ENCODE measurements at places on chromosomes 5 and 9.

DNA sequence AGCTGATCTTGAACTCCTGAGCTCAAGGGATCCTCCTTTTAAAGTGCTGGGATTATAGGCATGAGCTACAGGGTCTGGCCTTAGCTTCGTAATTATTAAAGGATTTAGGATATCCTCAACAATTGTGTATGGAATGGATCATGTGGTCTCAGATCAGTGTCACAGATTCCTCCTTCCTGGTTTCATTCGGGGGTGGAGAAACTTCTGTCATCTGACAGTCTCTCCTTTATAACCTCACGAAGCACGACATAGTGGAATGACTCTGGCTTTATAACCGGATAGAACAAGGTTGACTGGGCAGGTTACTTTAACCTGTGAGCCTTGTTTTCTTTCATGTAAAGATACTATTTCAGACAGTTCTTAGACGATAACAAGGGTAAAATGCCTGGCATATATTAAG lies 4.4 kb upstream of the GNG10 start:
- DNase-seq = no peak

GRCh38 chr9:133658442-133659431 lies 22.6 kb downstream of the DBH start:
- DNase-seq = peak; percentile 64

- DNase-seq = peak; percentile 84
Observed at GRCh38 chr9:16705111-16705604, 165.3 kb downstream of the BNC2 start.

GRCh38 chr5:128019391-128019790 lies 64.2 kb upstream of the SLC12A2 start:
- no peak for DNase-seq

- DNase-seq = no peak
Observed at GRCh38 chr9:136140966-136141365, 22.3 kb upstream of the TMEM250 start.

GRCh38 chr9:128706671-128707381 lies 4.5 kb downstream of the PKN3 start:
- DNase-seq = no peak

GRCh38 chr9:135070964-135071735 lies 16.3 kb upstream of the OLFM1 start:
- DNase-seq = no peak

GRCh38 chr5:154648706-154649105 lies 106.5 kb upstream of the LARP1 start:
- no peak for DNase-seq

- DNase-seq = peak; percentile 82
Observed at GRCh38 chr9:92147030-92147851, 32.0 kb upstream of the SPTLC1 start.

GRCh38 chr5:119370486-119370885 lies 14.7 kb downstream of the TNFAIP8 start:
- DNase-seq = no peak

DNA sequence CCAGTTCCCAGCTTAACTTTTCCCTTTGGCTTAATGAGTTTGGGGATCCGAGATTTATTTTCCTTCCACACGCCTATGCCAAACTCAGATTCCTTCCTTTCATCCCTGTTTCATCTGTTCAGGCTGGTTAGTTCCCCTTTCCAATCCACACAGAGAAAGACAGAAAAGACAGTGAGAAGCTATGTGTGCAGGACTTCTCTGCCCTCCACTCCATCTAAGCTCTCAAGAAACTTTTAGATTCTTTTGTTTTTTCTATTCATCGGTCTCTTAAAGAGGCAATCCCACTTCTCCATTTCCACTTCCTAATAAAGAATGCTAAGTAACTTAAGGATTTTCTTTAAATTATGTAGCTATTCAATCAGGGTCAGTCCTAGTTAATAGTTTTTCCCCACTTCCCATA lies 11.2 kb downstream of the ITGA1 start:
- DNase-seq = no peak

DNA sequence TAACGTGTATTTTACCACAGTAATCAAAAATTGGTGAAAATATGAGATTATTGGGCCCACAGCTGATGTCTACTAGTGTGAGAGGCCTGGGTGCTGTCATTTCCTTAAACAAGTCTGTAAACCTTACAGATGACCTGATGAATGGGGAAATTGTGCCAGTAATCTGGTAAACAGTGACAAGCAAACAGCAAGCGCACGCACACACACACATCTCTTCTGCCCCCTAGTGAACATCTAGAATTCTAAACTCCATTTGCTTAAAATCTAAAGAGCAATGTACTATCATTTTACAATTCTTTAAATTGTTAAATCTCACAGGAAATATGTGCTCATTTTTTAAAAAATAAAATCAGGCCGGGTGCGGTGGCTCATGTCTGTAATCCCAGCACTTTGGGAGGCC lies 7.5 kb upstream of the RAPGEF1 start:
- DNase-seq = peak; percentile 40

DNA sequence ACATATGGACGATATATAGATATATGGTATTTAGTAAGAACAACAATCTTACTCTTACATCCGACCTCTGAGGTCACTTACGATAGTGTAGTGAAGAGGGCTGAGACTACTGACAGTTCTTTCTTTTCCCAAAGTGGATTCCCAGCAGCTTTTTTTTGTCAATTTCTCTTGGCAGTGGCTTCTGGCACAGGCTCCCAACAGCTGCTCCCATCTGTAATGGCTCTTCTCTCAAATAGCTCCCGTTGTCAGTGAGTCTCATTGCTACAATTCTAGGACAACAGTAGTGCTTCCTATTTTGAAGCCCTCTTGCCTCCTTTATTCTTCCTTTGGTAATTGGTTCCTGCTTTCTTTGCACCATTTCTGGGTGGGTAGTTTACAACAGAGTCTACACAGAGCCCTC lies 68.4 kb downstream of the SLC25A46 start:
- DNase-seq = no peak

DNA sequence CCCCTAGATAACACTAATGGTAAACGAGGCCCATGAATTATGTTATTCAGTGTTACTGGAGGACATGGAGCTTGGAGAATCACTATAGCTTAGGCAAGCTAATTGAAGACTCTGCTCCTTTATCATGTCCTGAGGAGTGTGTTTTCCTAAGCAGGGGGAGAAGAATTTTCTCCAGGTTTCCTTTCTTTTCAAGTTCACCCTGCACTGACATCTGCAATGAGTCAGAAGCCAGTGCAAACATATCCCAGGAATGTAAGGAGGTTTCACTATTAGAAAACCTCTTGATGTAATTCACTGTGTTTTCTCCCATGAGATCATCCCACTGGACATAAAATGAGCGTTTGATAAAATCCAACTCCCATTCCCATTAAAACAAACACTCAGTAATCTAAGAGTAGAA lies 75.6 kb downstream of the DMRT2 start:
- DNase-seq = no peak

DNA sequence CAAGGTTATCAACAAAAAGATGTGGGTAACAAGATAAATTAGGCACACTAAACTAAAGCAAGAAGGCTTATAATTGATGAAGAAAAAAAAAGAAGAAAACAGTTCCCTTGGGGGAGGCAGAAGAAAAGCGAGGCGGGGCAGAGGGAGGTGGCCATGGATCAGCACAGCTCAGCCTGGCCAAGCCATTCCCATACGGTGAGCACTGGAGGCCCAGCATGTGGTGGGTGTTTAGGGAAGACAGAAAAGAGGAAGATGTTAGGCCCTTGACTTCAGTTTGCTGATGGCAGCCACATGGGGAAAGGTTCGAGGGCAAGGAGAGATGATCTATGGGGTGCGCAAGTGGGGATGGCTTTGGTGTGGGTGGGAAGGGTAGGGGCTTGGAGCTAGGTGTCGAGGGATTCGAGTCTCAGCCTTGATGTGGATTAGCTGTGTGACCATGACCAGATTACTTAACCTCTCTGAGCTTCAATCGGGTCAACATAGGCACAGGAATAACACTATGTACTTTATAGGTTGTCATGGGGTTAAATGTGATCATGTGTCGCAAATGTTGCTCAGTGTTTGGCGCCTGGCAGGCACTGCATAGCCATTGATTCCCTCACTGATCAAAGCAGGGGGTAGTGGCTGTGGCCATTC lies 10.3 kb upstream of the STC2 start:
- DNase-seq = no peak

GRCh38 chr9:137270929-137271695 lies 6.4 kb upstream of the TOR4A start:
- DNase-seq = no peak

- DNase-seq = no peak
Observed at GRCh38 chr9:30943446-30944224, 1440.8 kb upstream of the ACO1 start.

DNA sequence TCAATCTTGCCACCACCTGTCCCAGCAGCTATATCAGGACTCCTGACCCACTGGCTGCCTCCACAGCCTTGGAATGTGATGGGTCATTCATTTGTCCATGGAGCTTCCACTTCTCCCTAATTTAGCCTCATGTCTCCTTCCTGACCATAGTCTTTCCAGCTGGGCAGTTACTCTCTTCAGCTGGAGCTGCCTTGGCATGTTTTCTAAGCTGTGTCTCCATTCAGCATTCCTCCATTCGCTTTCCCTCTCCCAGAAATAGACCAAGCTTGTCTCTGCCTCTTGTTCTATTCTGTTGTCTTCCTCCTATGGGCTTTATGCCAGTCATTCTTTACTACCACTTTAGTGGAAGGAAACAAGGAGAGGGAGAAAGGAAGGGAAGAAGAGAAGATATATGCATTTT lies 5.3 kb upstream of the CTXN3 start:
- no peak for DNase-seq

- DNase-seq = no peak
Observed at GRCh38 chr9:123406016-123406415, 50.0 kb downstream of the CRB2 start.

- no peak for DNase-seq
Observed at GRCh38 chr9:69012696-69013381, 1.1 kb downstream of the PRKACG start.

- DNase-seq = peak; percentile 77
Observed at GRCh38 chr5:76175051-76175666, 92.0 kb downstream of the SV2C start.

GRCh38 chr5:84260140-84260539 lies 124.5 kb downstream of the EDIL3 start:
- DNase-seq = no peak

- DNase-seq = peak; percentile 74
Observed at GRCh38 chr5:138503487-138504270, 38.4 kb downstream of the EGR1 start.

GRCh38 chr5:39164529-39165402 lies 54.6 kb downstream of the FYB1 start:
- no peak for DNase-seq

DNA sequence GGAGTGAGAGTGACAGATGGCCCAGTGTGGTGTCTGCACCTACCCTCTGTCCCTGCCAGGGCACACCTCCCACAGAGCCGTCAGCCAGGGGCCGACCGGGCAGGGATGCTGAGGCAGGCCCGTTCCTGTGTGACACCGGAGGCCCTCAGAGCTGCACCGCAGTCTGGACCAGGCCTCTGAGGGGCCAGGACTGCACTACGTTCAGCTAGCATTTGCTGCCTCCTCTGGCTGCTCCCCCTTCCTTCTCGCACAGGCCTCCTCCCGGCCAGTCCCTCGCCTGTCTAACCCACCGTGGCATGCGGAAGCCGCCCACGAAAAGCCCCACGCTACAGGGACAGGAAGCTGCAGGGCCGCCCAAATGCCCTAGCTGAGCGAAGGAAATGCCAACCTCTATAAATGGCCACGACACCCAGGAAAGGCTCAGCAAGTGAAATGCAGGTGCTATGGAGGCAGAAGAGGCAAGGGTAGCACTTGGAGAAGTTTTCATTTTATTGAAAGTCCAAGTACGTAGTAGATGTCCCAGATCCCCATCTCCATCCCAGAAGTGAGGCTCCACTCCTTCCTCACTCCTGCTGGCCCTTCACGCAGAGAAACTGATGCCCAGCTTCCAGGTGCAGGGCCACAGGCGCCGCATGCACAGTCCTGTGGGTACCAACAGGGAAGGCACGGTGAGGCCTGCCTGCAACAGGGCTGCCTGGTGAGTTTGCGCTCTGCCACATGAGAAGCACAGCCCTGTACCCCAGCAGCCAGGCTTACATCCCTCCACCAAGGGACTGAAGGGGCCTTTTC lies 38.7 kb downstream of the MAPK9 start:
- no peak for DNase-seq

Data from AG08396 (cell line).